ENCODE measurements at places on chromosomes 16 and 17.

DNA sequence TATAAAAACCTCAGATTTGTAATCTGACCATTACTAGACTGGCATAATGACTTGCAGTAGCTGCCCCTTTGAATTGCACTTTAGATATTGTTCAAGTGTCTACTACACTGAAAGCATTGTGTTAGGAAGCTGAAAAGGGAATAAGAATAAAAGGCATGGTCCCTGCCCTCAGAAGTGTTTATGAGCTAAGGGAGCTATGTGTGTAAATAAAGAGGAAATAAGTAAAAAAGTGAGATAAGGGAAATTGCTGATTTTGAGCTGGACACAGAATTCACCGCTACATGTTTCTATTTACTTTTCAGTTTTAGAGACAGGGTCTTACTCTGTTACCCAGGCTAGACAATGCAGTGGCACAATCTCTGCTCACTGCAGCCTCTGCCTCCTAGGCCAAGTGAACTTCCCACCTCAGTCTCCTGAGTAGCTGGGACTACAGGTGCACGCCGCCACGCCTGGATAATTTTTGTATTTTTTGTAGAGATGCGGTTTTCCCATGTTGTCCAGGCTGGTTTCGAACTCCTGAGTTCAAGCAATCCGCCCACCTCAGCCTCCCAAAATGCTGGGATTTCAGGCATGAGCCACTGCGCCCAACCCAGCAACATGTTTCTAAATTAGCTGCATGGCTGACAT lies 57.0 kb downstream of the GRB2 start:
- no peak for DNase-seq

DNA sequence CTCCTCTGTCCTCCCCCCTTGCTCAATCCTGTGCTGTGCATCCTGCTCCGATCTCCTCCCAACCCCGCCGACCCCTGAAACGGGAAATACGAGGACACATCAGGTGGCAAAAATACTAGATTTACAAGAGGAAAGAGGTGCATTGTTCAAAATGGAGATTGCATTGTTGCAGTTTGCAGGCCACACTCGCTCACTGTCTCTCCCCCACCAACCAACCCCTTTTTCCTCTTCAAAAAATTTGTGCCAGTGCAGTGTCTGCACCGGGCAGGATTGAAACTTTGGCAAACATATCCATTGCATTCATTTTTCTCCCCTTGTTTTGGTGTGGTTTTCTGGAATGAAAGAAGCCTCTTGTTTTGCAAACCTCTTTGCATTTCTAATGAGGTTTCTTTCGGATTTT lies 61.0 kb downstream of the RNF135 start:
- no peak for DNase-seq

DNA sequence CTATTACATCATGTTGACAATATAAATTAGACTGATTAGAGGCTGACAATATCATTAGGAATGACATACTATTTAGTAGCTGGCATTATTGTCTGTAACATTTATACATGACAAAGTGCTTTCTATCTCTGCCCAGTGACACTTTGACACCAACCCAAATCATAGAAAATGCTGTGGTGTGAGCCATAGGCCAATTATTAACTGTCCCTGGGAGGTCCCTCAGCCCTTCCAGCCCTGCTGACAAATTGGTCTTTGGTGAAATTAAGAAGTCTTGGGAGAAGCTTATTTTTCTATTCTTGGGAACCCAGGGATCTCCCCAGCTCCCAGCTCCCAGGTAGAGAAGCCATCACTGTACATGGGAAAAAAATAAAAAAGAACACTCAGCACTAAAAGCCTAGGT lies 179.6 kb downstream of the AIPL1 start:
- DNase-seq, result no peak

DNA sequence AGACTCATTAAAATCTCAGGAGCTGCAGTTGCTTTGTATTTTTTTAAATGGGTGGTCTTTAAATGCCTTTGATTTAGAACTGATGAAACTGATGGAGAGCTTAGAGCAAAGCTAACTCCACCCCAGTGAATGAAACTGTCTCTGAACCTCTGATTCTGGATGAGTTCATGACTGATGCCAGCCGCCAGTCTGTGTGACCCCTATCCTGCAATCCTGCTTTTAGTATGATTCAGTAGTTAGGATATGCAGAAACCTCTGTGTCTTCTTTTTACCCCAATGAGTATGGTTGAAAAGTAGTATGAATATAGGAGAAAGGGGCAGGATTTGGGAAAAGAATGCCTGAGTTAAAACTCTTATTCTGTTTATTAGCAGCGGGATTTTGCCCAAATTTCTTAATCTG lies 12.3 kb upstream of the SALL1 start:
- DNase-seq, result no peak

DNA sequence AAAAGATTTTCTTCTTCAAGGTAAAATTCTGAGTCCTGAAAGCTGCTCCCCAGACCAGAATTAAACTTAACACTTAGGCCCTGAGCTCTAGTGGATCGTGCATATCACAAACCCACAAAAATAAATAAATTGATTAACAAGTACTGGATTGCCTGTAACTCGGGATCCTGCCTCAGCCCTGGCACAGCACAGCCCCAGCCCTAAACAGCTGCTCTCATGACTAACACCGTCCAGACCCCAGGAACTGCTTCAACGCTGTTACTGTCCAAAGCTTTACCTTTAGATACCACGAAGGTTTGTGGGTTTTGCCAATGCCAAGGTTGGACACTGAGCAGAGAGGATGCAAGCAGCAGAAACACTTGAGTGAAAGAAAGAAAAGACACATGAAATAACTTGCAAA lies 172.5 kb downstream of the COPRS start:
- DNase-seq, result no peak

- no peak for DNase-seq
Measured at GRCh38 chr17:79992649-79993389, 42.9 kb downstream of the TBC1D16 start.

DNA sequence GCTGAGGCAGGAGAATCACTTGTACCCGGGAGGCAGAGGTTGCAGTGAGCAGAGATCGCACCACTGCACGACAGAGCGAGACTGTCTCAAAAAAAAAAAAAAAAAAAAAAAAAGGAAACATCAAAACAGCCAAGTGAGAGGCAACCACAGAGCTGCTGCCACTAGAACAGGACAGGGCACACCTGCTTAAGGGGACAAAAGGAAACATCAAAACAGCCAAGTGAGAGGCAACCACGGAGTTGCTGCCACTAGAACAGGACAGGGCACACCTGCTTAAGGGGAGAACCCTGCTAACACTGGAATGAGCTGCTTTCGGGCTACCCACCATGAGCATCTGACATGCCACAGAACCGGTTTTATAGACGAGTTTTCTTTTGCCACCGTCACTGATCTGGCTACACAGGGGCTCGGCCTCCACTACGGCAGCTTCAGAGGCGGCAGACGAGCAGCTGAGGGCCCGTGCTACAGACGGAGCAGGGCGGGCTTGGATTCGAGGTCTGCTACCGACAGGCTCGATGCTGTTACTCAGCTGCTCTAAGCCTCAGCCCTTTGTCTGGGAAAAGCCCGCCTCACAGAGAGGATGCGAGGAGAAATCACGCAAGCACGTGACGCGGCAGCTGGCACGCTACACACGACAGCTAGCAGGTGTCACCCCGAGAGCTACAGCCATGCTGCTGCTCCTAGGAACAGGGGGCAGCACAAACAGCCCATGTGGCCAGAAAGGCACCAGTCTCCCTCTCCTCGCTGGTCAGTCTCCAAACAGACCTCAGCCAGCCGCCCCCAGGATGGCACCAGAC lies 2.0 kb downstream of the P4HB start:
- DNase-seq, result no peak

DNA sequence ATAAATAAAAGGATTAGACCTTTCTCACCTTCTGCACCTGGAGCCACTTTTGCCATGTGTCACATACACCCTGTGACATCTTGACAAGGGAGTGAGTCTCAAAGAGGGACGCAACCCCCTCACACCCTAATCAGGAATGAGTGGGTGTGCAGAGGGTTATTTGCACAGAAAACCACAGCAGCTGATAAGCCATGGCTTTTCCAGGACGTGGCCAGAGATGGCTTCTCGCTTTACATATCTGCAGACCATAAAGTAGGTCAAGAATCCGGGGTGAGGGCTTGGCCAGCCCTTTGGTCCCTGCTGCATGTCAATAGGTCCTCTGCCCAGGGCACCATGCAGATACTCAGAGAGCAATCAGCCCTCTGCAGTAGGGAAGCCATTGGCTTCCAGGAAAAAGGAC lies 2.4 kb upstream of the CD300LF start:
- DNase-seq, result no peak

DNA sequence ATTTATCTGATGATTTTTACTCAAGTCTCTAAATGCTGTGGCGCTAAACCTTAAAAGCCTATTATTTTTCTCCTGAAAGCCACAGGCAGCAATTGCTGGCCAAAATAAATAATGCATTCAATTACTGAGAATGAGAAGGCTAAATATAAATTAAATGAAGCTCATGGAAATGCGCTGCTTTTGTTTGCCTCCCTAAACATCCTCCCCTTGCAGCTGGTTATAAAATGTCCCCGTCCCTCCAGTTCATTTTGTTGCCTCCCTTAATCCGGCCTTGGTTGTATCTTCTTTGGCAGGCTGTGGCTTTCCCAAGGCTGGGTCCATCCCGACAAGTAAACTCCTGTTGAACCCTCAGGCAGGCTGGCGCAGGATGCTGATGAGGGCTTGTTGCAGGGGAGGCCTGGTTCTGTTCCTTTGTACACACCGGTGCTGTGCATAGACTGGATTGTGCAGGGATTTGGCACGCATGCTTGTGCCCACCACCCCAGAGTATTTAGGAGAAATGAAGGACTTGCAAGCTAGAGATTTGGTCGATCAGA lies 62.7 kb downstream of the KNOP1 start:
- DNase-seq, result no peak

All from putamen (tissue), 1 donor.